Left ventricle myocardium inferior (tissue), 1 donor: ENCODE measurements at places on chromosomes 12 and 14. TPM values are rescaled to one million over a fixed set of nuclear protein-coding genes. Genes with fewer than 3 reads are reported as not detected.

GRCh38 chr14:64091217-64091616, 203.0 kb downstream of the ESR2 start:
- DNase-seq, result no peak
- H3K4me3 ChIP-seq, result no peak overlapping the region
- no peak overlapping the region for H3K27ac ChIP-seq
- peaks cover 84% of the 10 kb centered on the region for H3K36me3 ChIP-seq

DNA sequence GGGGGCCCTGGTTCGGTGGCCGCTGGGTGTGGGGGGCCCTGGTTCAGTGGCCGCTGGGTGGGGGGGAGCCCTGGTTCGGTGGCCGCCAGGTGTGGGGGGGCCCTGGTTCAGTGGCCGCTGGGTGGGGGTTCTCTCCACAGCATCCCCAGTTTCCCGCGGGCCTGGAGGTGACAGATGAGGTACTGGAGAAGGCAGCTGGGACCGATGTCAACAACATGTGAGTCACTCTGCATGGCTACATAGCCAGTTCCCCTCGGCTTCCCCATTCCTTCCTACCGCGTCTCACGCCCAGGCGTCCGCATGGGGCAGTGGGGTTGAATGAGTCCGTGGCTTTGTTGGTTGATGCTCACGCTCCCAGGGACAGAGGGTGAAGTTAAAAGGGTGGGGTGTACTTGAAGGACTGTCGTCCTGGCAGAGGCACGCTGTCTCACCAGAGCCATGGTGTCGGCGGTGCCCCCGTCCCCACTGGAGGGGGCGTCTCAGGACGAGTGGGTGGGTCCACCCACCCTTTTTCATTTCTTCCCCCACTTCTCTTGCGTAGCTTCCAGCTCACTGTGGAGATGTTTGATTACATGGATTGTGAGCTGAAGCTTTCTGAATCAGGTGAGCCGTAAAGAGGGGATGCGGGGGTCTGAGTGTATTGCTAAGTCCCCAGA, 15.6 kb downstream of the HIP1R start:
- DNase-seq, result no peak
- H3K36me3 ChIP-seq, result peaks cover 7% of the 10 kb centered on the region
- no peak overlapping the region for H3K4me3 ChIP-seq
- no peaks in the 10 kb centered on the region for H3K27me3 ChIP-seq
- H3K4me1 ChIP-seq, result peaks cover 56% of the 10 kb centered on the region
- H3K27ac ChIP-seq, result peak overlapping the region; percentile 78

DNA sequence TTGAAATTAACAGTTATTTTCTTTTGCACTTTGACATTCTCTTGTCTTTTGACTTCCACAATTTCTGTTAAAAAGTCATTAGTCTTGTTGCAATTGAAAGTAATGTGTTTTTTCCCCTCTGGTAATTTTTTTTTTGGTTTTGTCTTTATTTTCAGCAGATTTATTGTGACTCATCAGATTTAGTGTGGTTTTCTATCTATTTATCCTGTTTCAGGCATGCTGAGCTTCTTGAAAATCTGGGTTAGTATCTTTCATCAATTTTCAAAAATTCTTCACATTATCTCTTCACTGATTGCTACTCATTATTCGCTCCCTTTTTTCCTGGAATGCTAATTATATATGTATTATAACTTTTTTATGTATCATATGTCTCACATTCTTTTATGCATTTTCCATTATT, 15.3 kb upstream of the NTF3 start:
- no peaks in the 10 kb centered on the region for H3K36me3 ChIP-seq
- no peak for DNase-seq
- H3K4me1 ChIP-seq, result no peaks in the 10 kb centered on the region
- H3K27me3 ChIP-seq, result peaks cover 29% of the 10 kb centered on the region

DNA sequence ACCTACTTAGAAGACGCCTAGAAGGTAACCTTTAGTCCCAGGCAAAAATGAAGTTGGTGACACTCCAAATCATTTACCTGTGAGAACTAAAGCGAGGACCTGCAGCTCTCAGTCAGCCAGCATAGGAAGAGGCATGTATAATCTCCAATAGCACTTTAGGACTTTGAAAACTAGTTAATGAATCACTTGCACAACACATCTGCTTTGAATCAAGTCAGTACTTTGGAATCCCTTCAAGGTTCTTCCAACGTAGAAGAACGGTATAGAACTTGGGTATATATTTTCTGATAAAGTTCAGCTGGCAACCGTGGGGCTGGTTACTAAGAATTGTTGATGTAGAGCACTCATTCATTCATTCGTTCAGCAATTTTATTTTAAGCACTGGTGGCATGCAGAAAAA, 251.9 kb downstream of the TMEM132D start:
- H3K4me1 ChIP-seq, result no peaks in the 10 kb centered on the region
- peaks cover 5% of the 10 kb centered on the region for H3K27me3 ChIP-seq
- no peaks in the 10 kb centered on the region for H3K36me3 ChIP-seq
- no peak overlapping the region for H3K27ac ChIP-seq
- DNase-seq, result no peak
- no peak overlapping the region for H3K4me3 ChIP-seq

- no peaks in the 10 kb centered on the region for H3K36me3 ChIP-seq
- H3K27ac ChIP-seq, result no peak overlapping the region
- H3K27me3 ChIP-seq, result no peaks in the 10 kb centered on the region
Measured at GRCh38 chr12:25491396-25492325, 61.4 kb downstream of the LMNTD1 start.

DNA sequence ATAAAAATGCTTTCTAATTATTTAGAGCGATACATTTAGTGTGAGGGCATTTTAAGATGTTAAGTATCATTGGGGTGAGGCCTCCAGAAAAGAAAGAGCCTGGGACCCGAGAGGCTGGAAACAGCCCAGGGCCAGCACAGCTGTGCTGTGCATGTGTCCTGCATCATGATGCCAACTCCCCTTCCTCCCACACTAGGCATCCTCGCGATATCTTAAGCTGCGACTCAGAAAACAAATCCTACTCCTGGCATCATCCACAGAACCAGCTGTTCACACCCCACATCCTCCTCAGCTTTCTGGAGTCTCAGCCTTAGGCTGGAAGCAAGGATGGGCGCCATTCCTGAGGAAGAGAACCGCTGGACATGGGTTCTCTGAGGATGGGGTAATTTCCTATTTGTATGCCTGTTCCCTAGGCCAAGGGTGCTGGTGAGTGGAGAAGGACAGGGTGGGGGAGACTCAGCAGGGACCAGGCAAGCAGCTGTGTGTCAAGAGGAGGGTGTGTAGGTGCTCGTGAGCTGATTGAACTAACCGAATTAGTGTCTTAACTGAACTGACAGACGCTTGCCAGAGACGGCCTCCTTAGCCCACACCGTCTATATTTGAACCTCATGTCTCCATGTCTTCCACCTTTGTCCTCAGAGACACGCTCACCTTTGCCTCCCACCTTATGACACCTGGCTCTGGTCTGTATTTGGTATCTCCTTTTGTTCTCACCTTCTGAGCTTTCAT, 15.6 kb upstream of the MCRS1 start:
- peaks cover 52% of the 10 kb centered on the region for H3K4me1 ChIP-seq
- peak overlapping the region; percentile 67 for H3K27ac ChIP-seq
- no peaks in the 10 kb centered on the region for H3K27me3 ChIP-seq
- no peak for DNase-seq
- H3K36me3 ChIP-seq, result no peaks in the 10 kb centered on the region
- H3K4me3 ChIP-seq, result no peak overlapping the region

GRCh38 chr12:98750511-98750910, 105.4 kb downstream of the APAF1 start:
- H3K27ac ChIP-seq, result no peak overlapping the region
- H3K4me3 ChIP-seq, result no peak overlapping the region
- H3K36me3 ChIP-seq, result no peaks in the 10 kb centered on the region

- no peaks in the 10 kb centered on the region for H3K36me3 ChIP-seq
- peaks cover 17% of the 10 kb centered on the region for H3K4me1 ChIP-seq
- peak; percentile 27 for DNase-seq
- no peak overlapping the region for H3K27ac ChIP-seq
- H3K4me3 ChIP-seq, result no peak overlapping the region
Measured at GRCh38 chr12:52119398-52120254, 40.1 kb downstream of the SMIM41 start.

GRCh38 chr12:64745259-64745807, 13.9 kb downstream of the GNS start:
- no peak for DNase-seq
- no peaks in the 10 kb centered on the region for H3K27me3 ChIP-seq
- H3K27ac ChIP-seq, result no peak overlapping the region
- H3K4me3 ChIP-seq, result no peak overlapping the region

DNA sequence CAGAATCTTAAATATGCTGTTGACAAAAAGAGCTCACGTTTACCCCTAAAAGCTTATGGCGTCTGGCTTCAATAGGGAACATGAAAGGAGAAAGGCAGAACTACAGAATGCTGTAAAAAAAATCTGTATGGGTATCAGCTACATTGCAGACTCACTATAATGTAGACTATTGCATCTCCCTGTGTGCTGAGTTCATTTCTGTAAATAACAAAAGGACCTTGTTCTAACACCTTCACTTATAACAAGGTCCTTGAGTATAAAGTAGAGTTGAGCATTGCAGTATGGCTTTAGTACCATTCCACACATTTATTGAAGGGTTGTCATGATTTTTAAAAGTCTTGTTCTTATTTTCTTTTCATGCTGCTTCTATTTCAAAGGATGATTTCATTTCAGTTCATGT, 165.3 kb downstream of the NPAS3 start:
- H3K27ac ChIP-seq, result no peak overlapping the region
- peaks cover 12% of the 10 kb centered on the region for H3K4me1 ChIP-seq
- no peak for DNase-seq
- H3K27me3 ChIP-seq, result no peaks in the 10 kb centered on the region
- H3K4me3 ChIP-seq, result no peak overlapping the region
- no peaks in the 10 kb centered on the region for H3K36me3 ChIP-seq

DNA sequence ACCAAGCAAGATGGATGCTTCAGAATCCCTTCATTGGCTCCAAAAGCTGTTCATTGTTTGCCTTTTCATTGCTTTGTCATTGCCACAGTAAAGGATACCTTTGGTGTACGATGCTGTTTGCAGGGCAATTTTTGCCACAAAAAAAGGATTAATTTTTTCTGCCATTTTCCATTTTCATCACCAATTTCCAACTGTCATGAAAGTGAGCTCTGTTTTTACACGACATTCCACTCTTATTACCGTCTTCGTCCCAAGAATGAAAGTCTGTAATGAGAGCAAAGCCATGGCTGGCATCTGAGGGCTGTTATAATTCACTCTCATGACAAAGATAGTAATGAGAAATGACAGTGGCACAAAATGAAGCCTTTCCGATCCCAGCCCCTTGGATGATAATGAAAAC, 272.7 kb upstream of the DCN start:
- DNase-seq, result no peak
- H3K27ac ChIP-seq, result no peak overlapping the region
- H3K27me3 ChIP-seq, result no peaks in the 10 kb centered on the region
- no peaks in the 10 kb centered on the region for H3K4me1 ChIP-seq
- no peaks in the 10 kb centered on the region for H3K36me3 ChIP-seq

DNA sequence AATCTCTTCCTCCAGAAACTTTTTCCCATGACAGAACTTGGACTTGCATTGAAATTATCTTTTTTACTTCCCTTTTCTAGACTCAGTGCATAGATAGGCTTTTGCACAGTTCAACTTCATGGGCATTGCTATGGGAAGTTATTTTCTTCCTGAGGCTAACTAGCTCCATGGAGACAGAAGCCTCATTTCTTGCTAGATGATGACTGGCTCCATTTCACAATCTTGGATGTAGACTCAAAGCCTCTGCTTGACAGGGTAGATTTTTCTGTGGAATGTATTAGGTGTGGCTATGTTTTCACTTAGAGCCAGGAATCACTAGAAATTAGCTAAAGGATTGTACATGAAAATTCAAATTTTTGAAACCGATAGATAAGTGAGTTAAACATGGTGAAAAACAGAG, 884.1 kb upstream of the MGAT4C start:
- H3K4me3 ChIP-seq, result no peak overlapping the region
- H3K4me1 ChIP-seq, result no peaks in the 10 kb centered on the region
- no peaks in the 10 kb centered on the region for H3K27me3 ChIP-seq
- no peak overlapping the region for H3K27ac ChIP-seq
- H3K36me3 ChIP-seq, result no peaks in the 10 kb centered on the region

GRCh38 chr12:59938190-59938962, 342.5 kb downstream of the SLC16A7 start:
- H3K36me3 ChIP-seq, result no peaks in the 10 kb centered on the region
- H3K4me1 ChIP-seq, result no peaks in the 10 kb centered on the region
- DNase-seq, result no peak
- no peaks in the 10 kb centered on the region for H3K27me3 ChIP-seq

- no peak for DNase-seq
- H3K27ac ChIP-seq, result peak overlapping the region; percentile 72
- H3K4me3 ChIP-seq, result no peak overlapping the region
Measured at GRCh38 chr12:2642176-2642892, 152.4 kb upstream of the FKBP4 start.

- H3K27me3 ChIP-seq, result no peaks in the 10 kb centered on the region
- no peak for DNase-seq
- no peak overlapping the region for H3K4me3 ChIP-seq
Measured at GRCh38 chr12:12546314-12546772, 16.3 kb downstream of the DUSP16 start.

DNA sequence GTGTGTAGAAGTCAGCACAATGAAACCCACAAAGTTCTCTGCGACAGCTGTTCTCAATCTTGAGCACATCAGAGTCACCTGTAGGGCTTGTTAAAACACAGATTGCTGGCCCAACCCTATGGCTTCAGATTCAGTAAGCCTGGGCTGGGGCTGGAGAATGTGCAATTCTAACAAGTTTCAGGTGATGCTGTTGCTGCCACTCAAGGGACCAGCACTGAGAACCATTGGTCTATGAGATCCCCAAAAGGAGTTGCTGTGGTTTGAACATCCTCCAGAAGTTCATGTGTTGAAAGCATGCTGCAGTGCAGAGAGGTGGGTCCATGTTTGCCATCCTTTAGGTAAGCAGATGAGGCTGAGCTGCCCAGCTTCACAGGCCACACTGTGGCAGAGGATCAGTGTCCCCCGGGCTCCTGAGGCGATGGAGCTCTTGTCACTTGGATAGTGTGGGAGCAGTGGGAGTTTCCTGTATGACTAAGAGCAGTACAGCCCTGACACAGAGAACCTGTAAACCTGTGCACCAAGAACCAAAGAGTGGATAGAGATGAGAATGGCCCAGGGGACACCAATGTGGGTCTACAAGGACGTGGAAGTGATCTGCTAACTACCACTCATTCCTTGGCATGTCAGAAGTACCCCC, 8.0 kb upstream of the RTRAF start:
- H3K36me3 ChIP-seq, result no peaks in the 10 kb centered on the region
- H3K27me3 ChIP-seq, result no peaks in the 10 kb centered on the region
- H3K27ac ChIP-seq, result no peak overlapping the region
- H3K4me1 ChIP-seq, result peaks cover 7% of the 10 kb centered on the region
- DNase-seq, result no peak

- H3K4me3 ChIP-seq, result no peak overlapping the region
- DNase-seq, result no peak
- H3K27ac ChIP-seq, result no peak overlapping the region
- H3K4me1 ChIP-seq, result no peaks in the 10 kb centered on the region
- H3K36me3 ChIP-seq, result no peaks in the 10 kb centered on the region
Measured at GRCh38 chr12:8603856-8604255, 8.8 kb downstream of the AICDA start.

Gene CCDC184
- 1.0 TPM for total RNA-seq

Gene HAL
- total RNA-seq, result not detected

Gene ANKRD33
- not detected for total RNA-seq

Gene RIN3
- 13.8 TPM for total RNA-seq

Gene AMN1
- 13.9 TPM for total RNA-seq

Gene CGRRF1
- total RNA-seq, result 21.3 TPM

Gene TNS2
- total RNA-seq, result 109 TPM

Gene KRT73
- total RNA-seq, result not detected

Gene BCL11B
- 0.11 TPM for total RNA-seq

Gene UBE2N
- 86.3 TPM for total RNA-seq

Gene ALG10B
- 4.8 TPM for total RNA-seq

Gene KRT2
- not detected for total RNA-seq
